ENCODE measurements at places on chromosomes 6 and 20.

GRCh38 chr6:3290149-3290930 lies 31.6 kb downstream of the PSMG4 start:
- DNase-seq, result no peak

DNA sequence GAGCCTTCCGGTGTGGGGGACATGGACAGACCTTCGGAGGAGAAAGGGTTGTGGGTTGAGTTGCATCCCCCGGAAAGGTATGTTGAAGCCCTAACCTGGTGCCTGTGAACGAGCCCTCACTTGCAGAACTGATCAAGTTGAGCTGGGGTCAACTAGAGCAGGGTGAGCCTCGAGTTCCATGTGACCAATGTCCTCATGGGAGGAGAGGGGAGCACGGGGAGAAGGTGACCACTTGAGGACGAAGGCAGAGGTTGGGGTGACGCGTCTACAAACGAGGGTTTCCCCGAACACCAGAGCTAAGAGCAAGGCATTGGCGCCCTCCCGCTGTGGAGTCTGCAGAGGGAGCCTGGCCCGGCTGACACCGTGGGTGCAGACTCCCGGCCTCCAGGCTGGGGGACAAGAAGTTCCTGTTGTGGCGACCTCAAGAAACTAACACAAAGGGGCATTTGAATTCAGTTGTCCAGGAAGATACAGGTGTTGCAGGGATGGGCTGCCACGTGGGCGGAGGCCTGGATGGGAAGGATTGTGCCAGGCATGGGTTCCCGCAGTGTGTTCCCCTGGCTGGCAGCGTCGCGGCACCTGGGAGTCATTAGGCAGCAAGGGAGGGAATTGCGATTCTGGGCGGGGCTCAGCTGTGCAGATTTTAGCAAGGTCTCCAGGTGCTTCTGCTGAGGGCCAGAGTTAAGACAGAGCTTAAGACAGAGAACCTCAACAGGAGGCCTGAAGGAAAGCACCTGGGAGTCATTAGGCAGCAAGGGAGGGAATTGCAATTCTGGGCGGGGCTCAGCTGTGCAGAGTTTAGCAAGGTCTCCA lies 20.4 kb upstream of the UNC93A start:
- no peak for DNase-seq

GRCh38 chr6:18425218-18425617 lies 38.1 kb downstream of the RNF144B start:
- DNase-seq, result no peak

DNA sequence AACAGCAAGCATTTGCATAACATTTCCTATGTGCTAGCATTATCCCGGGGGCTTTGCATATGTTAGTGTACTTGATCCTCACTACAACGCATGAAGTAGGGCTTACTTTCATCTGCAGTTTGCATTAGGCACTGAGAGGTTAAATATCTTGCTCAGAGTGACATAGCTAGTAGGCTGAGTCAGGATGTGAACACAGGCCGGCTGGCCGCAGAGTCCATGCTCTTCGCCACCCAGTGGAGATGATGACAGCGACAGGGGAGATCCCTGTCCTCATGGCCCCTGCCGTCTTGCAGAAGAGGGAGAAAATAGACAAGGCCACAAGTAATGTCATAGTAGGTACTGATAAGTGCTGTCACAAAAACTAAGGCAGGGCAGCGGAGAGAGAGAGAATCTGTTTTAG lies 46.9 kb downstream of the LYRM4 start:
- DNase-seq, result no peak

DNA sequence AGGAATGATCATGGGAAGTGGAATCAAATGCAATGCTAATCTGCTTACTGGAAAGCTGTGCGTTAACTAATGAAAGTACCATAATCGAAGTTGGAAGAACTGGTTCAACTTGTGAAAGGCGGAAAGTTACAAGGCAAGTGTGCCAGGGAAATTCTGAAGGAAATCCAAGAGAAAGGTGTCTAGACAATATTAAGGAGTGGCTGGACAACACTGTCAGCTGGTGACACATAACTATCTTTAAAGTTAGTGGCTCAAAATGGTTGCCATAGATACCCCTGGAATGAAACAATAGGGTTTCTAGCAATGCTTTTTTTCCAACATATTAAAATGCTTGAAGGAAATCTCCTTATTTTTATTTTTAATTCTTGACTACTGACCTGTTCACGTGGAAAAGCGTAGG lies 90.4 kb downstream of the BMP2 start:
- DNase-seq, result no peak

GRCh38 chr20:59567585-59568508 lies 36.5 kb upstream of the PHACTR3 start:
- DNase-seq, result no peak

DNA sequence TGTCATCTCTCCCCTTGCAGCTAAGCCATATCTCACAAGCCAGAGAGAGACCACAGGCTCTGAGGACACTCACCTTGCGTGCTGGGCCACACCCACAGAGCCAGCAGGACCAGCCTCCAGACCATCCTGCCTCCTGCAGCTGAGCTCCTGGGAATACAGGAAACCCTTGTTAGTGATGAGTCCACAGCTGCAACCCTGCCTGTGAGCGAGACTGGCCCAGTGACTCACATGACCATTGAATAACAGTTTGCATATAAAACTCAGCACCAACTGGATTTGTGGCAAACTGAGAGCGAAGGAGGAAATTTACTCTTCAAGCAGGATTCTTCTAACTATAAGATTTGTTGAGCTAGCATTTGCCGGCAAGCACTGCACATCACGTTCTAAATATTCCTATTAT lies 3.0 kb downstream of the THBS2 start:
- peak; percentile 84 for DNase-seq

Data from COLO829 (cell line).